ENCODE measurements at places on chromosomes 5 and 9.

DNA sequence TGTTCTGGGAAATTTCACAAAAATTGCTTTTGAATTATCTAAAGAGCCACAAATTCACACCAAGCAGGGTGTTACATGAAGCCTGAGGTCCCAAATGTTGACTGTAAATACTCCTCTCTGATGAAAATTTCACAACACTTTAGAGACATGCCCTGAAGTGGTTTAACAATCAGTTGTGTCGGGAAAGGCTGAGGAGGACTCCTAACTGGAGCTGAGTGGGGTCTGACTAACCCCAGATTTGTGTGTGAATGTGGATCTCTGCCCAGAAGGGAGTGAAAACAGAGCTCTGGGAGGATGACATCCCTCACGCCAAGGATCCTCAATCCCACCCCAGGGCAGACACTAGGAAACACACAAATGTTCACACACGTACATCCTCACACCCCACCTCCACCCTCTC is 31.1 kb upstream of the GRXCR2 start:
- DNase-seq = no peak

GRCh38 chr5:77143998-77144836 is 57.1 kb upstream of the ZBED3 start:
- DNase-seq = peak; percentile 12

DNA sequence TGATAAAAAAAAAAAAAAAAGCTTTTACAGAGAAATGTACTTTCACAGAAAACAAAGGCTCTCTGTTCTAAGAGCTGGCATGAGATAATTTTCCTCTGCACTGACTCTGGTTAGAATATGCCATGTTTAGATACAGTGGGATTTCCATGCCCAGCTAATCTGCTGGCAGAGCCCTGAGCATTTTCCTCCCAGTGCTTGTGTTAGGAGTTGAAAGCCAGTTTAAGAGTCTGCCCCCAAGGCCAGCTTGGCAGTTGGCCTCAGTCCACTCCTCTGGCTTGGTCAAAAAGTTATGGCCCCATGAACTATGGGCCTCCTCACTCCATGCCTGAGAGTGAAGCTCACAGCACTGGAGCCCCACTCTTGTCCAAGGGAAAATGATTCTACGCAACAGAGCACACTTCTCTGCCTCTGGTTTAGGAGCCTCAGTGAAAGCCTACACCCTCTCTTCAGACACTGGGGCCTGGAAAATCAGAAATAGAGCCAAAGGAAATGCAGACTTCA is 21.9 kb downstream of the MOCS2 start:
- DNase-seq = no peak

DNA sequence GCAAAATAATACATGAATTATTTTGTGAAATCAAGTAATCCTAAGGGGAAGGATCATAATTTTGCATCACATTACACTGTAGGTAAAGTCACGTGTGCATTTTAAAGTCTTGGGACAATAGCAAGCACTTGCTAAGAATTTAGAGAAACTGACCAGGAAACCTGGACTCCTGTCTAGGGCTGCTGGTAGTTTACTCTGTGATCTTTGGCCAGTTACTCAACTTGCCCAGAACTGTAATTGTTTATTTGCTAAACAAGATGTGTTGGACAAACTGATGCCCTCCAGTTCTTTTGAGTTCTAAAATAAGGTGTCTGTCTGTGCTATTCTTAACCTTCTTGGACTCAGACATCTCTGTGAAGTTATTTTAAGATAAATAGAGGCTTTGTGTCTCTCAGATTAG is 594.8 kb upstream of the DMAC1 start:
- no peak for DNase-seq

GRCh38 chr5:63564789-63565188 is 397.5 kb downstream of the HTR1A start:
- no peak for DNase-seq

DNA sequence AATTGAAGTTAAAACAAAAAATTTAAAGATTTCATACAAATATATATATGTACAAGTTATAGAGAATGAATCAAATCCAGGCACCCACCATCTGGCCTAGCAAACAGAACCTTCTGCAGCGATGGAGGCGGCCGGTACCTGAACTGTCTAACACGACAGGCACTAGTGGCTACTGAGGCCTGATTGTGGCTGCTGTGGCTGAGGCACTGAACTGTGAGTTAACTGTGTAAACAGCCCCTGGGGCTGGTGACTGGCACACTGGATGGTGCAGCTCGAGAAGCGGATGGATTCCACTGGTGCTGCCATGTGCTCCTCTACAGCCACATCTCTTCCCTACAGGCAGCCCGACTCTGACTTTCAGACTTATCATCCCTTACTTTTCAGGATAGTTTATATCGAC is 82.4 kb downstream of the RAPGEF1 start:
- no peak for DNase-seq

DNA sequence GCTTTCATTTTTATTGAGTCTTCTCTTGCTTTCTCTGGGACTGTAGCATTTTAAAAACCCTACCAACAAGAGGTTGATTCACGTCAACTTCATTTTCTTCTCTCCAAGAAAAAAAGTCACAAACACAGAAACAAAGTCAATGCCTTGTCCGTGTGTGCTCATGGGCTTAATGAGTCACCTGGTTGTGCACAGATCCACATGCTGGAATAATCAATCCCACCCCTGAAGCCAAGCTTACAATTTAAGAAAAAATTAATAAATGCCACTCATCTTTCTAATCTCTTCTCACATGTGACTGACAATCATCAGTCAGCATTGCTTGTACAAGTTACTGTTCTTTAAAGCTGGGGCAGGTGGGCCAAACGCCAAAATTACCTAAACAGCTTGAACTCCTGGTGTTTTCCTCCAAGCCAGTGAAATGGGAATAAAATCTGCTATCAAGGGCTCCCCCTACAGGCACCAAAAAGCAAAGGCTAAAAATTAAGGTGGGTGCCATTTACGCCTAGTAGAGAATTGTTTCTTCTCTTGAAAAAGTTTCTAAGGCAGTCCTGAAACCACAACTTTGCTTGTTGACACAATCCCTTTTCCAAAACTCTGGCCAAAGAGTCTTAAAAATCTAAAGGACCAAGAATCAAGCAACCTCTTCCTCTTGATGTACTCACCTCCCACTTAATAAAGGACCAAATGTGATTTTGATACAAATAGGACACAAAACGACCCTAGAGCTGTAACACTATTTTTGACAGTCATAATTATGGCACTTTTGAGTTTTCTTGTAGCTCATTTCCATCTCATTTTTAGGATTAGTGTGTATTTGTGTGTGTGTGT is 21.3 kb downstream of the TRMO start:
- DNase-seq = no peak

- no peak for DNase-seq
These were observed 110.7 kb upstream of the SAP30L start for GRCh38 chr5:154335065-154335448.

DNA sequence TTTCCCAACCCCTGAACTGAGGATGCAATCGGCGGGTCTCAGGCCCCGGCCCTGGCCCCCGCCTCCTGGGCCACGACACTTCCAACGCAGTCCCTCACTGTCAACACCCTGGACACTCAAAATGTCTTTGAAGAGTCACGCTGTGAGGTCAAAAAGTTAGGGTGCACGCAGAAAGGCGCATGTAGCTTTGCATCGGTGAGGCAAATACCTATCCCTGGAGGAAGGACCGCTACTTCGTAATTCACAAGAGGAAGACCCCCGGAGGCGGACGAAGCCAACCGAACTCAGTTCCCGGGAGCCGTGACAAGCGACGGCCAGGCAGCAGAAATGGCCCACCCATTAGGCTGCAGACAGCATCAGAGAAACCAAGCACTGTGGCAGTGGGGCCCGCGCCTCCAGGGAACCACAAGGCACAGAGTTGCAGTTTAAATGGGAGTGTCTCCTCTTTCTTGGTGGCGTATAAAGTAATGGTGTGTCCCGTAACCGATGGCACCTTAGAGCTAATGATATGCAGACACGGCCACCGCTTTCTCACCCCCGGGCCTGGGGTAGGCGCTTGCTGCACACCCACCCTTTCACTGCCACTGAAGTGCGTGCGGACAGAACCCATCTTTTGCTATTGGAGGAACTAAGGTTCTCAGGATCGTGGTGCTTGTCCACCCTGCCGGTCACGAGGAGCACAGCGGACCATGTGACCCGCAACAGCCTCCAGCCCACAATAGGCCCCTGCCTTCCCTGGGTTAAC is 9.0 kb downstream of the ADAMTS2 start:
- no peak for DNase-seq

- no peak for DNase-seq
These were observed 272.7 kb upstream of the MVB12B start for GRCh38 chr9:126053913-126054312.

DNA sequence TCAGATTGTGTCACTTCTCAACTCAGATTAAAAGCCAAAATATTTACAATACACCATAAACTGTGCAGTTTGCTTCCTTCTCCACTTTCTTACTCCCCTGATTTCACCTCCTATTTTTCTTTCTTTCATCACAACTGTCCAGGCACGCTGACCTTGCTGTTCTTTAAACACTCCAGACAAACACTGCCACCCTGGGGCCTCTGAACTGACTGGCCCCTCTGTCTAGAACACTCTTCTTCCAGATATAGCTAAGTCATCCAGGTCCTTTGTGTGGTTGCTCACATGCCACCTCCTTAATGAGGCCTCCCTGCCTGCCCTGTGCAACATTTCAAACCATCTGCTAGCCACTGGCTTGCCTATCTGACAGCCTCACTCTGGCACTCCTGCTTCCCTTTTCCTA is 46.6 kb downstream of the ATG10 start:
- DNase-seq = no peak
